Omental fat pad (tissue), 4 donors: ENCODE measurements at places on chromosomes 13 and 19. TPM values are rescaled to one million over a fixed set of nuclear protein-coding genes. Genes with fewer than 3 reads are reported as not detected.

LPAR2 gene
- 8.2 TPM for total RNA-seq

U2AF1L4 gene
- 22.2 TPM for total RNA-seq

GNG14 gene
- total RNA-seq = not detected

- DNase-seq = peak; percentile 71
These were observed at the start of gene LHFPL6 for GRCh38 chr13:39602614-39603366. Gene LHFPL6 (minus strand): TSS chr13:39603193.

GRCh38 chr19:50333737-50334617, 4.8 kb upstream of the KCNC3 start:
- DNase-seq = peak; percentile 38

LHB gene
- not detected for total RNA-seq

ZNF414 gene
- total RNA-seq = 7.3 TPM

DNA sequence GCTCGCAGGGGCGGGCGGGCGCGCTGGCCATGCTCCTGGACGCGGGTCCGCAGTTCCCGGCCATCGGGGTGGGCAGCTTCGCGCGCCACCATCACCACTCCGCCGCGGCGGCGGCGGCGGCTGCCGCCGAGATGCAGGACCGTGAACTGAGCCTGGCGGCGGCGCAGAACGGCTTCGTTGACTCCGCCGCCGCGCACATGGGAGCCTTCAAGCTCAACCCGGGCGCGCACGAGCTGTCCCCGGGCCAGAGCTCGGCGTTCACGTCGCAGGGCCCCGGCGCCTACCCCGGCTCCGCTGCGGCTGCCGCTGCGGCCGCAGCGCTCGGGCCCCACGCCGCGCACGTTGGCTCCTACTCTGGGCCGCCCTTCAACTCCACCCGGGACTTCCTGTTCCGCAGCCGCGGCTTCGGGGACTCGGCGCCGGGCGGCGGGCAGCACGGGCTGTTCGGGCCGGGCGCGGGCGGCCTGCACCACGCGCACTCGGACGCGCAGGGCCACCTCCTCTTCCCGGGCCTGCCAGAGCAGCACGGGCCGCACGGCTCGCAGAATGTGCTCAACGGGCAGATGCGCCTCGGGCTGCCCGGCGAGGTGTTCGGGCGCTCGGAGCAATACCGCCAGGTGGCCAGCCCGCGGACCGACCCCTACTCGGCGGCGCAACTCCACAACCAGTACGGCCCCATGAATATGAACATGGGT, 599 bp downstream of the ZIC2 start:
- no peak for DNase-seq
